ENCODE measurements at places on chromosomes 6 and 20.

DNA sequence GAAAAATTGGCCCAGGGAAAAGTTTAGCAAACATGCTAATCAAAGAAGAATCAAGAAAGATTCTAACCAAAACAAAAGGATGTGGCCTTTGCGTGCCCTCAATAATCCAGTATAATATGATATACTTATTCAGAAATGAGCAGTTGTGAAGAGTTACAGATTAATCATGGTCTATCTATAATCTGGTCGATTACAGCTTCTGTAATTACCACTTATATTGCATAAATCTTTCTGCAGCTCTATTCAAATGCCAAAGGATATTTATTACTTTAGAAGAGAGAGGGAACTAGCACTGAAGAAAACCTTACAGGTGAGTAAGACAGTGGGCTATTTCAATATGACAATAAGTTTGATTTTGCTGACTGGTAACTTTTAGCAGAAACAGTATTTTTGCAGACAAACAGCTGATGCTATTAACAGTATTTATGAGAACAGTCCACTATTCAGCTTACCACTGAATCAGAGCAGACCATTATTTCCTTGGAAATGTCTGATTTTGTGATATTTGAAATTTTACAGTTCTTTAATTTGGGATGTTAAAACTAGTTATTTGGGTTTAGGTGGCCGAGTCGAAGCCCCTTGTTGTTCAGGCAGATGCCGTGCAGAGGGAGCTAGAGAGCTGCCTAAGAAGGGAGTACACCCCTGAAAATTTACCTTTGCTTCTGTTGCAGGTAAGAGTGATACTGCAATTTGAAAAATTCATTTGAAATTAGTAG lies 92.2 kb downstream of the CEP57L1 start:
- DNase-seq = peak; percentile 53

DNA sequence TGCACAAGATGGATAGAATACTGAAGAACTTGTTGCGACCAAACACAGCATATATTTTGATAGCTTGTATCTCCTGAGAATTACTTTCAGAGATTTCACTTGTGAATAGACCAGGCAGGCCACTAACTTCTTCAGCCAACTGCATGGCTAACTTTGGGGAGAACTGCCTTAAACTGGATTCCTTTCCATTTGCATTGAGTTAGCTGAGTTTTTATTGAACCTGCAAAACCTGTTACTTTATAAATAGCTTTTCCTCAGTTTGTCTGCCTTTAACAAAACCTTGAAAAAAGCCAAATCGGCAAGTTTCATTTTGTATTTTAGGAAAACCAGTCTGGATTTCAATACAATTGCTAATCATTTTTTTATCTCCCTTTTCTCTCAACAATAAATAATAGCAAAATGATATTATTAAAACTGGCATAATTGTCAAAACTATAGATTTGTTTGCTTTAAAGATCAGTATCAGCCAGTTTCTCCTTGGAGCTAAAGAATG lies 72.6 kb upstream of the SCGN start:
- DNase-seq = no peak

DNA sequence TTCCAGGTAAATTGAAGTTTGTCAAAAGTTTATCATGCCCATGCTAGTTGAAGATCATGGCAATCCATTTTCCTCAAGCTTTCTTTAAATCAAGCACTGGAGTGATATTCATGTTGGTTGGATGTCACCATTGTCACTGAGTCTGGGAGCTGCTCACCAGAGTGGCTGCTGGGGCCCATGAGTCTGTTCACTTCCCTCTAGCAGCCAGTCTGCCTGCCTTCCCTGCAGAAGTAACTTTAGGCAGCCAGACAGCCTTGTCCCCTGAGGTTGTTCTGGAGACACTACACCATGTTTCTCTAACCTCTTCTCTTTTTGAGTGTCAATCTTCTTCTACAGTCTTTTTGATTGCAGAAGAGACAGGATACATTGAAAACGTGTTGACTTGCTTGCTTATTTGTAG lies 5.5 kb downstream of the SIRT5 start:
- DNase-seq = no peak

DNA sequence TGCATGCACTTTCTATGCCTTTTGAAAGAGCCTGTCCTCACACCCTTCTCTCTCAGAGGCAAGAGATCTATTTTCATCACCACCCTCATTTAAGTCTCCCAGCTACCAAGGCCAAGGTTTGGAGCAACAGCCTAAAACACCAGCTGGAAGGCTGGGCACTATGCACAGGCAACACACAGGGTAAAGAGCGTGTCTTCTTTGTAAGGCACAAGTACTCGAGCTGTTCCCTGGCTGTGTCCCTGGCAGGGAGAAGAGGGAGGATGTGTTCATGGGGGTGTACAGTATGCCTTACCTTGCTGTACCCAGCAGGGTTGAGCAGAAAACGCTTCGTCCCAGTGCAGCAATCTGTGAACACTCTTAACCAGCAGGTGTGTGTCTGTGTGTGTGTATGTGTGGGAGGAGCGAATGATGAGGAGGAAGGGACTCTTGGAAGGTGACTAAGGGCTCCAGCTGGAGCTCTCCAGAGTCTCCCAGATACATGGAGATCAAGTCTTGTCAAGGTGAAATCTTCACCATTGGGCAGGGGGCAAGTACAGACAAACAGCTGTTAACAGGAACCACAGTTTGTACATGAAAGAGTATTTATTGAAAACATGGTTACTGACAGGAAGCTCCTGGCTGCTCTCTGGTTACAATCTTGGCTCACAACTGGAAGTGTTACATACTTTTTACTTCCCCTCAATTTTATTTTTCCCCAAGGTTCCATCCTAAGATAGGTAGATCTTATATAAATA lies 40.8 kb downstream of the ELMO2 start:
- no peak for DNase-seq

DNA sequence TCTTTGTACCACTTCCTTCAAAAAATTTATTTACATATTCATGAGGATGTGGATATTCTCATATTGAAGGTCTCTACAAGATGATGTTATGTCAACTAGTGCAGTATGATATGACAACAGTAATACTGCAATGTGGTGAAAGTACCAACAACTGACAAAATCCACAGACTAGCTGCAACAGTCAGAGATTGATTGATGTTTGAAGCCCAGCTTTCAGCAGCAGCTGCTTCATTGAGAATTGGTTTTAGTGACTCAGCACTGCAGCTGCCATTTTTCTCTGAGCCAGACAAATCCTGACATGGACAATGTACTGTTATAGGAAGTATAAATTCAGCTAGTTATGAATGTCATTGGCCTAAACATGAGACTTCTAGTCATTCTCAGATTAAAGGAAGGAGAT lies 53.8 kb downstream of the PKIB start:
- DNase-seq = no peak

- DNase-seq = no peak
Observed at GRCh38 chr20:20490673-20491072, 122.8 kb downstream of the INSM1 start.

GRCh38 chr6:139871803-139872510 lies 497.5 kb upstream of the CITED2 start:
- no peak for DNase-seq

GRCh38 chr6:128686084-128686483 lies 165.7 kb upstream of the PTPRK start:
- DNase-seq = no peak

DNA sequence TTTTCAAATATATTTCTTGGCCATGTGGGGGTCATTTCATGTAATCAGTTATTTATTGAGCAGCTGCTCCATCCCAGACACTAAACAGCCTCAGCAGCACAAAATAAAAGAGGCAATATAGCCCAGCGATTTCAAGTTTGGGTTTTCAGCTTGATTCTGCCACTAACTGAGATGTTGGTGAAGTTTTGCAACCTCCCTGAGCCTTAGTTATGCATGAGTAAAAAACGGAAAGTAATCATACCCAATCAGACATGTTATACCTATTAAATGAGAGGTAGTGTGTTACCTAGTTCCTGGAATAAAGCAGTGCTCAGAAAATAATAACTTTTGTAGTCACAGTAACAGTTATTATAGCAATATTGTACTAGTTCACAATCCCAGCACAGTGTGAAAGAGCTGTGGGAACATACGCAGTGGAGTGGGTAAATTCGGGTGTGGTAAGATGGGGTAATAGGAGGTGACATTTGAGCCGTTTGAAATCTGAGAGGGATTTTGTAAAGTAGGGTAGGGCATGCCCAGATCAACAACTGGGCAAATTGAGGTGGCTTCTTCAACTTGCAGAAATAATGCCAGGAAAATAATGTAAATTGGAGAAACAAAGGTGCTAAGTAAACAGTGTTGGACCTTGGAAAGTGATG lies 1.5 kb downstream of the SLC9A8 start:
- DNase-seq = no peak

DNA sequence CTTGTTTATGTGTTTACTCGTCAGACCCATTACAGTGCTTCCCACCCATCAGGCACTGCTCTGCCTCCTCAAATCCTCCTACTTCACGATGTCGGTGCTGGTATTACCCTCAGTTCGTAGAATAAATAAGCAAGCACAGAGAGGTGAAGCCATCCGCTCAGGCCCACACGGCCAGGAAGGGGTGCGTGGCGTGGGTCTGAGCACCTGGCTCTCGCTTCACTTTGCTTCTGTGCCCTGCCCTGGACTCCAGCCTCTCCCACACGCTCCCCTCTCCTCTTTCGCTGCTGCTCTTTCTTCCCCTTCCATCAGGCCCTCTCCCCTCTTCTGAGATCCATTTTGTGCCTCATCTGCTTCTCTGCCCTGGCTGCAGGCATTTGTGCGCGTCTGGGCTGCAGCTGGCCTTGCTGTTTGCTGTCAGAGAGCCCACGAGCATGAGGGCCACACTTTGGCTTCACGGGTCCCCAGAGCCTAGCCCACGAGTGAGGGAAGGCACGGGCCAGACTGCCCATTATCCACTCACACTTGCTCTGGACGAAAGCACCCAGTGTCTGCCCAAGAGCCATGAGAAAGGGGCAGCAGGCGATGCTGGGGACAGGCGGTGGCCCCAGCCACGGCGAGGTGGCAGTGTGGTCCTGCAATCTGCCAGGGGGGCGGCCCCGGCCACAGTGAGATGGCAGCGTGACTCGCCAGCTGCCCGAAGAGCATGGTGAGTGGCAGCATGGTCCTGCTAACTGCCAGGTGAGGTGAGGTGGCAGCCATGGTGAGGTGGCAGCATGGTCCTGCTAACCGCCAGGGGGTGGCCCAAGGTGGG lies 96.2 kb upstream of the MPC1 start:
- no peak for DNase-seq

DNA sequence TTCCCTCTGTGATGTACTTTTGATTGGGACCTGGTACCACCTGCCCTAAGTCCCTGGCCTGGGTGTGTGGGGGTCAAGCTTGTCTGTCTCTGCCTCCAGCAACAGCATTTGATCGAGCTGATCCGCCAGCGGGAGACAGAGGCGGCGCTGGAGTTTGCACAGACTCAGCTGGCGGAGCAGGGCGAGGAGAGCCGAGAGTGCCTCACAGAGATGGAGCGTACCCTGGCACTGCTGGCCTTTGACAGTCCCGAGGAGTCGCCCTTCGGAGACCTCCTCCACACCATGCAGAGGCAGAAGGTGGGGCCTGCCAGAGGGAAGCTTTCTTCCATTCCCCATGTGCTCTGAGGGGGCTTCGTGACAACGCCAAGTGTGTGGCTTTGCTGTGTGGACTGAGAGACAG lies 5.4 kb downstream of the GID8 start:
- no peak for DNase-seq

DNA sequence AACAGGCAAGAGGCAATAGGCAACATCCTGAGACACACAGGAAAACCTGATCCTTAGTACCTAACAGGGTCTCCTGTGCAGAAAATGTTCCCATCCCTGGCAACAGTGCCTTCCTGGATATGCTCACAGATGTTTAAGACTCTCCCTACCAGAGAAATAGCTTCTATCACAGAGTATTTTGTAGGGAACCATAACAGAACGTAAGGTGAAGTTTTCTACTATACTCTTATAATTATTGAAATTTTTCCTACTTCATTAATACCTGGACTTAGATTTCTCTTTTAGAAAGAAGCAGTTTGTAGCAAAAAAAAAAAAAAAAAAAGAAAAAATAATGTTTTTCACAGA lies 33.5 kb upstream of the LGSN start:
- no peak for DNase-seq

DNA sequence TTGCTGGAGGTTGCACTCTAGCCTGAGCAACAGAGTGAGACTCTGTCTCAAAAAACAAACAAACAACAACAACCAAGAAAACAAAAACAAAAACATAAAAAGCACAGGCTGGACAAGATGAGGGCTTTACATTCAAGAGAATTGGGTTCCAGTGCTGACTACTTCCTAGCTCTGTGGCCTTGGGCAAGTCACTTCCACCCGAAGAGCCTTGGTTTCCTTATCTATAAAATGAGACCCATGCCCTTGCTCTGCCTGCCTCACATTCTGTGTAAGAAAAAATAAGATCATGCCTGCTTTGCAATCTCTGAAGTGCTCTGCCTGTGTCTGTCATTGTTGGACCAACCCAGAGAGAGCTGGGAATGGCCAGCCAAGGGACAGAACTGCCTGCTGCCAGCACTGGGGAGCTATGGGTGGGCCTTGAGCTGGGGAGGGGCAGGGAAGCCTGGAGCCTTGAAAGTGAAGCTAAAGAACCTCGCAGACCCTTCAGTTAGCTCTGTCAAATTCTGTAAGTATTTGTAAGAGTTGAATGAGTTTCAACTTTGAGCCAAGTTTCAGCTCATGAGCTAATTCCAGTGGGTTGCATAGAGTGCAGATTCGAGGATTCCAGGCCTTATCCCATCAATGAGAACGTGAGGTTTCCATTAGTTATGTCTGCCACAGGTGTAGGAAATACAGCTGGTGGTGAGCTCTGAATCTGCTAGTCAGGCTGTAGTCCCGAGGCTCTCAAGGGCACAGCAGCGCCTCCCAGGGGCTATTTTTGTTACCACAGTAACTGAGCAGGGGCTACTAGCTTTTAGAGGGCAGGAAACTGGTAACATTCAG lies 93.2 kb downstream of the DLGAP4 start:
- DNase-seq = peak; percentile 5

GRCh38 chr6:163389354-163389753 lies 25.2 kb upstream of the QKI start:
- no peak for DNase-seq

GRCh38 chr6:71138376-71138775 lies 150.2 kb upstream of the OGFRL1 start:
- DNase-seq = no peak

DNA sequence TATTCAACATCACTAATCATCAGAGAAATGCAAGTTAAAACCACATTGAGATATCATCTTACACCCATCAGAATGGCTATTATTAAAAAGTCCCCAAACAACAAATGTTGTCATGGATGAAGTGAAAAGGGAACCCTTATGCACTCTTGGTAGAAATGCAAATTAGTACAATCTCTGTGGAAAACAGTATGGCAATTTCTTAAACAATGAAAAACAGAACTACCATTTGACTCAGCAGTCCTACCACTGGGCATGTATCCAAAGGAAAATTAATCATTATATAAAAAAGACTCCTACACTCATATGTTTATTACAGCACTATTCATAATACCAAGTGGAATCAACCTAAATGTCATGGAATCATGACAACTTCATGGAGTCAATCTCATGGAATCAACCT lies 611.3 kb upstream of the GJE1 start:
- DNase-seq = no peak

- no peak for DNase-seq
Observed at GRCh38 chr6:170251776-170252571, 38.9 kb downstream of the DLL1 start.

Measured in naive B cell (primary cell).